Posterior cingulate gyrus (tissue), 11 donors: ENCODE measurements at places on chromosomes 5 and 9.

- DNase-seq: no peak
Measured at GRCh38 chr9:112752334-112753125, 2.0 kb downstream of the SNX30 start.

DNA sequence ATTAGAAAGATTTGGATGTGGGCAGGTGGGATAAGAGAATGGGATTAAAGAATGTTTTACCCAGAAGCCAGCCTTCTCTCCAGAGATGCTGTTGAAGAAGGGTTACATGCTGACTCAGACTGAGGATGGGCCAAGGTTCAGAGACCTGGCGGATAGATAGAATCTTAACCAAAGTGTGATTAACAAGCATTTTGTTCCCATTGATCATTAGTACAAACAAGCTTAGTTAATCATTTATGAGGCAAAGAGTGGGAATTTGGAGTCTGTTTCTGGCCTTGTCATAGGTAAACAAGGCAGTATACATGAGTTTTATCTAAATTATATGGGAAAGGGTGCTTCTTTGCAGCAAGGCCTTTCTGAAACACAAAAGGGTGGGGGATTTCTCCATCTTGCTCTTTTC lies 20.8 kb upstream of the DTWD2 start:
- DNase-seq: no peak

DNA sequence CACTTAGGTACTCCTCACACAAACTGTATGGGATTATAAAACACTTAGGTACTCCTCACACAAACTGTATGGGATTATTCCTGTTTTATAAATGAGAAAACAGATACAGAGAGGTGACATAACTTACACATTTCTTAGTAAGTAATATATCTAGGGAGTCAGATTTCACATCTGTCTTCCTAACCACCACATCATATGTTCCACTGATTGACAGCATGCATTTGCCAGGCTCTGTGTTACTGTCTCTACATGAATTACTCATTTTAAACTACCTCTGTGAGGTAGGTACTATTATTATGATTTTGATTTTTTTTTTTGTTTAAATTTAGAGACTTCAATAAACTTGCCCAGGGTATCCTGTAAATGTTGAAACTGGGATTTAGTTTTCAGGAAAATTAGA lies 232.7 kb downstream of the CCDC171 start:
- DNase-seq: no peak

GRCh38 chr5:169913479-169913878 lies 66.8 kb downstream of the INSYN2B start:
- DNase-seq: no peak

- DNase-seq: no peak
Measured at GRCh38 chr5:168171901-168172759, 119.3 kb upstream of the WWC1 start.

GRCh38 chr5:64765804-64766504 lies 2.5 kb downstream of the SREK1IP1 start:
- DNase-seq: no peak

GRCh38 chr5:151023651-151024050 lies 3.3 kb downstream of the GPX3 start:
- no peak for DNase-seq

DNA sequence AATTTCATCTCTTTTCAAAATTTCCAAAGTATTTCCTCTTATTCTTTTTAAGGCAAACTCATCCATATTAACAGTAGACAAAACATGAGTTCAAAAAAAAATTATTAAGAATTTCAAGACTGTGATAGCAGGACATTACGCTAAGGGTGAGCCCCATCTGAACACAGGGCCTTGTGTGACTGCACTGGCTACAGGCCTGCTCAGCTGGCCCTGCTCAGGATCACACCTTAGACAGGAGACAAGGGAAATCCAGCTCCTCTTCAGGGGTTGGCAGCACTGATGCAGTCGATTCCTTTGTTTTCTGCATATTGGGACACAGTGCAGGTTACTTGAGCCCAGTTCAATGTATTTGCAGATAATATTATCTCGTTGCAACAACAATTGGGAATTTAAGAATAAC lies 444.7 kb downstream of the PLK2 start:
- no peak for DNase-seq

DNA sequence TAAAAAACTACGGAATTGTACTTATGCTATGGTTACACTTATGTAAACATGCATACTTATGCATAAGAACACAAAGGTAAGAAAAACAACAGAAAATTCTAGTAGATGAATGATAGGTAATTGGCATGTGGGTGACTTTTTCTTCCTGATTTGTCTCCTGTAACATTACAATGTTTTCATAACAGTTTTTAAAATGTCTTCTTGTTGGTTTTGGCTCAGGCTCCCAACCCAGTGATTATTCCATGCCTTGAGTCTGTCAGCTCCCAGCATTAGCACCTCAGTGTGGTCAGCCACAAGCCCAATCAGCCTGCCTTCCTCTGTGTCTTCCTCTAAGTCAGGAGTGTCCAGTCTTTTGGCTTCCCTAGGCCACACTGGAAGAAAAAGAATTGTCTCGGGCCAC lies 7.9 kb upstream of the FOXE1 start:
- no peak for DNase-seq

- peak; percentile 92 for DNase-seq
Measured at GRCh38 chr5:173764332-173765028, 123.7 kb upstream of the CPEB4 start.

DNA sequence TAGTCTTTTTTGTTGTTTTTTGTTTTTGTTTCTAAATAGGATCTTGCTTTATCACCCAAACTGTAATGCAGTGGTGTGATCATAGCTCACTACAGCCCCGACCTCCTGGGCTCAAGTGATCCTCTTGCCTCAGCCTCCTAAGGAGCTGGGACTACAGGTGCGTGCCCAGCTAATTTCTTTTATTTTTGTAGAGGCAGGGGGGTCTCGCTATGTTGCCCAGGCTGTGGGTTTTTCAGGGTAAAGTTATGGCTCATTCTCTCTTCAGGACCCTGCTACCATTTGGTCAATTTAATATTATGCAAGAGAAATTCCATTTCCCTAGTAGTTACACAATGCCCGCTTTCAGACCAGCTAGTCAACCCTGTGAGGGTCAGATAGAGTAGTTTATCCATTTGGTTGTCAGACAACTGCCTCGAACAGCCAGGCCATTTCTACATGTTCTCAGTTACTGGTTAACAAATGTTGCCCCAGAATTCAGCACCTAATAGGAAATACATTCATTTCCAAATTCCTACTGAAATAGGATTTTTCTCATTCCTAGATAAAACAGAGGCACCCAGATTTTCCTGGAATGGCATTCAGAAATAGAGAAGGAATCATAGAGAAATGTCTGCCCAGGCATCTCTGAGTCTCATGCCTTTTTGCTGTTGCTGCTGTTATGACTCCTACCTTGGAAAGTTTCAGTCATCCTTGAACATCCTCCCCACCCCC lies 6.4 kb upstream of the GLIS3 start:
- no peak for DNase-seq

DNA sequence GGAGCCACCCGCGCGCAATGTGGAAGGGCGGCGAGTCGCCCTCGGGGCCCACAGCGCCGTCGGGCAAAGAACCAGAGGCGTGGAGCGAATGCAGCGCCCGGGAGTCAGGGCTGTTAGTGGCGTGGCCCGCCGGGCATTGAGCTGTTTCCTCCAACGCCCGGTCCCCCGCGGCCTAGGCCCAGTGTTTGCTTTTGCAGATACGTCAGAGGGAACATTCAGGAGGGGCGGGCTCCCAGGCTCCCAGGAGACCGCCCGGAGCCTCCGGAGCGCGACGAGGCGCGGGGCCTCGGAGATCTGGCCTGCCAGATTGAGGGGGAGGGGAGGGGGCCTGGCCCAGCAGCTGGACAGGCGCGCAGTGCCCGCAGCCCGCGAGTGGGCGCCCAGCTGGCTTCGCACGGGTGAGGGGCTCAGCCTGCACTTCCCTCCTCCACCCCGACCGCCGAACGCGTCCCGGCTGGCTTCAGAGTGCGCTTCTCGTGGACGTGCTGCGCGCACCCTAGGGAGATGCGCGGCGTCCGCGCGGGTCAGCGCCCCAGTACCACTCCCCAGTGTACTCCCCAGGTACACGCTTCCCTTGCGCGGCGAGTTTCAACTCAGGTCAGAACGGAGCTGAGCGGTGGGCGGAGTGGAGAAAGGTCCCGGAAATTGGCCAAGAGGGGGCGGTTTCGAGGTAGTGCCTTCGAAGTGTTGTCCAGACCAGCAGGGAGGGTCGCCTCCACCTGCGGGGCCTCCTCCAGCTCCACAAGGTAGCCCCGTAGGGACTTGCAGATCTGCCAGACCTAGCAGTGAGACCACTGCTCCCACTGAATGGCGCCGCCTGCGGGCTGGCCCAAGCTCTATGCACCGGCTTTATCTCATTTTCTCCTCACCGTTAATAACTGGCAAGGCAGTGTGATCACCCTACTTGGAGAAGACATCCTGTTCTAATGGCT lies 130.4 kb downstream of the TMEM174 start:
- DNase-seq: no peak

DNA sequence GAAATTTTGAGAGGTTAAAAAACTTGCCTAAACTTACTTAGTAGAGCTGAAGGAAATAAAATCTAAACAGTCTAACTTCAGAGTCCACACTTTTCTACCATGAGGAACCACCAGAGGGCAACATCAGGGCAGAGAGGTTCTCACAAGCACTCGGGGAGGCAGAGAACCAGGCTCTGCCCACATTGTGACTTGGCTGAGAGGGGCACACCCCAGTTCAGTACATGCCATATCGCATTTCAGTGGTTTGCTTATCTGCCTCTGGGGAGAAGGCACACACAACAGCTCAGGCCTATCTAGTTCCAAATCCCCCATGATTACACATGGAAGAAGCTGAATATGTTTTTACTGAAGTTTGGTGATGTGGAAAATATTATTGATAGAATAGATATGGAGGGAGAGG lies 49.2 kb downstream of the EQTN start:
- DNase-seq: no peak

DNA sequence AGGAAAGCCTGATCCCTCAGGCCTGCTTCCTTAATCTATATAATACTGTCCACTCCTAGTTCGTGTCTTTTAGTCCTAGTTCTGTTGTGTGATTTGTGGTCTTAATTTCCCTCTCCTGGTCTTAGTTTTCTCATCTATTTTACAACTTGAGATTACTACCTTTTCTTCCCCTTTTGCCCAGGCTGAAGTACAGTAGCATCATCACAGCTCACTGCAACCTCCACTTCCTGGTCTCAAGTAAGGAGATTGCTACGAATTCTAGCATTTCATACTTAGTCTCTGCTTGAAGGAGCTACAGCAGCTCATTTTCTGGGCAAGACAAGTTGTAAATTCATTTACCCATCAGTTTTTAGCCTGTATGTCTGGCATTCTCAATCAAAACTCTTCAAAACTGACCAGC lies 5.5 kb downstream of the TRIM32 start:
- DNase-seq: no peak

- peak; percentile 35 for DNase-seq
Measured at GRCh38 chr9:93451849-93452709, 594 bp downstream of the FAM120A start.
